ENCODE measurements at places on chromosomes 3 and 15.

- no peak for DNase-seq
Observed at GRCh38 chr3:77171026-77171425, 131.1 kb downstream of the ROBO2 start.

DNA sequence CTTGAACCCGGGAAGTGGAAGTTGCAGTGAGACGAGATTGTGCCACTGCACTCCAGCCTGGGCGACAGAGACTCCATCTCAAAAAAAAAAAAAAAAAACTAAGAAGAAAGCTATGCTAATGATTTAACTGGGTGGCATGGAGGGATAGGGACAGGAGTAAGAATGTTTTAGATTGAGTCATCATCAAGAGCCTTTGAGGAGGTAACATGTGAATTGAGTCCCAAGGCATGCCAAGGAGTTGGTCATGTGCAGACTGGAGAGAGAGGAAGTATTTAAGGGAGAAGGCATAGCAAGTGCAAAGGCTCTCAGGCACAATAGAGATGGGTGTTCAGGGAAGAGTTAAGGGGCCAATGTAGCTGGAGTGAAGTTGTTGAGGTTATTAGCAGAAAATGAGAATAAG is 9.1 kb downstream of the BNC1 start:
- no peak for DNase-seq

GRCh38 chr3:34842706-34843480 is 796.4 kb upstream of the ARPP21 start:
- no peak for DNase-seq

DNA sequence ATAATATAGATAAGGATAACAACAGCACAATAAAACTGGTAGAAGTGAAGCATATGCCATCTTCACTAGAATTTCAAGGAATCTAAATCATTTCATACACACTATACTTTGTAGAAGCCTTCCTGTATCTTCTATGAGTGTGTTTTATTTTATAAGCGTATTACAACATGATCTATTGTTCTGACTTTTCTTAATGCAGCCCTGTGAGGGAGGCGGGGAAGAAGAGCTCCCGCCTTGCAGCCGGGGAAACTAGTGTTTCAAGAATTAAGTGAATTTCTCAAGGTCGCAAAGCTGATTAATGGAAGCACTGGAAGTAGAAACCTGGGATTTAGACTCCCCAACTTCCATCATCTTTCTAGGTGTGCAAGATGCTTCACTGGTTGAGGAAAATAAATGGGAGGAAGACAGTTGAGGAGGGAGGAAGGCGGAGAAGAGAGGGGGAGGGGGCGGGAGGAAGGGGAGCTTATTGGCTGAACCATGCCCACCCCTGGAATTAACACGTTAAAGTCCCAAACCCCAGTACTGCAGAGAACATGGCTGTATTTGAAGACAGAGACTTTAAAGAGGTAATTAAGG is 32.9 kb downstream of the VGLL4 start:
- no peak for DNase-seq

DNA sequence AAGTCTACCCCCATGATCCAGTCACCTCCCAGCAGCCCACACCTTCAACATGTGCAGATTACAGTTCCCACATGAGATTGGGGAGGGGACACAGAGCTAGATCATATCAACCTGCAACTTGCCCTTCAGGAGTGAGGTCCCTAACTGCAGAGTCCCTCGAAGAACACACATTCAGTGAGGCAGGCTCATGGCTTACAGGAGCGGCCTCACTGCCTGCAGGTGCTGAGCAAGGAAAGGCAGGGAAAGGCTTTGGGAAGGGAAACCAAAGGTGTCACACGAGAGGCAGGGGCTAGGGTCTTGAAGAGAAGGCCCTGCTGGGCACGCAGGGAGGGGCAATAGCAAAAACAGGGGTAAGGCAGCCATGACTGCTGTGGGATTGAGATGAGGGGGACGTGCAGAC is 182.4 kb upstream of the CHRNA7 start:
- no peak for DNase-seq

DNA sequence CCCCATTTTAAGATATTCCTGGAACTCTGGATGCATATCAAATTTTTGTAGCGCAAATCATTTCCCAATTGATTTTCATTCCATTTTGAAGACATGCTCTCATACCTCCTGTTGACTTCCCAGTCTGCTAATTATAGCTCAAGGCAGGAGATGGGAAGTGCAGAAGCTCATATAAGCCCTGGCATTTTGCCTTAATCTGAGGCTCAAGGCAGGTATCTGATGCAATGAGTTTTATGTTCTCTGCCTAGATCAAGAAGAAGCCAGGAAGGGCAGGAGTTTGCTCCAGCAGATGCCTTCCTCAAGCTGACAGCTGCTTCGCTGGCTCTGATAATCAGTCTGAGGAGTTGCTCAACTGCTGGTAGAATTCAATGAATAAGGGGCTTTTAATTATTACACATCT is 65.6 kb upstream of the NEDD4 start:
- no peak for DNase-seq

DNA sequence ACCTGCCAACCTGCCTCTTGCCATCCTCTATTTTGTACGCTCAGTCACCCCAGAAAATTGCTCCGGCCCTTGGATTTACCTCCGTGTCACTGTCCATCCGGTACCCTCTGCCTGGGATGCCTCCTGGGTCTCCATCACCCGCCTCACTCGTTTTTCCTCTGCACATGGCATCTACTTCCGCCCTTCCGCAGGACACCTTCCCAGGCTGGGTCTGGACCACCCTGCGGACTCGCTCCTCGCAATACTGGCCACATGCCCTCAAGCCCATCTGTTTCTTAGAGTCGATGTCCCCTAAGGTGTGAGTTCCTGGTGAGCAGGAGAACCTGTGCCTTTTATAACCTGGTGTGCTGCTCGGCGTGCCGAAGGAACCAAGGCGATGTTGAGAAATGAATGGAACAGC is 58.5 kb downstream of the APBA2 start:
- DNase-seq = no peak

GRCh38 chr3:108728934-108729333 is 28.3 kb downstream of the RETNLB start:
- no peak for DNase-seq

DNA sequence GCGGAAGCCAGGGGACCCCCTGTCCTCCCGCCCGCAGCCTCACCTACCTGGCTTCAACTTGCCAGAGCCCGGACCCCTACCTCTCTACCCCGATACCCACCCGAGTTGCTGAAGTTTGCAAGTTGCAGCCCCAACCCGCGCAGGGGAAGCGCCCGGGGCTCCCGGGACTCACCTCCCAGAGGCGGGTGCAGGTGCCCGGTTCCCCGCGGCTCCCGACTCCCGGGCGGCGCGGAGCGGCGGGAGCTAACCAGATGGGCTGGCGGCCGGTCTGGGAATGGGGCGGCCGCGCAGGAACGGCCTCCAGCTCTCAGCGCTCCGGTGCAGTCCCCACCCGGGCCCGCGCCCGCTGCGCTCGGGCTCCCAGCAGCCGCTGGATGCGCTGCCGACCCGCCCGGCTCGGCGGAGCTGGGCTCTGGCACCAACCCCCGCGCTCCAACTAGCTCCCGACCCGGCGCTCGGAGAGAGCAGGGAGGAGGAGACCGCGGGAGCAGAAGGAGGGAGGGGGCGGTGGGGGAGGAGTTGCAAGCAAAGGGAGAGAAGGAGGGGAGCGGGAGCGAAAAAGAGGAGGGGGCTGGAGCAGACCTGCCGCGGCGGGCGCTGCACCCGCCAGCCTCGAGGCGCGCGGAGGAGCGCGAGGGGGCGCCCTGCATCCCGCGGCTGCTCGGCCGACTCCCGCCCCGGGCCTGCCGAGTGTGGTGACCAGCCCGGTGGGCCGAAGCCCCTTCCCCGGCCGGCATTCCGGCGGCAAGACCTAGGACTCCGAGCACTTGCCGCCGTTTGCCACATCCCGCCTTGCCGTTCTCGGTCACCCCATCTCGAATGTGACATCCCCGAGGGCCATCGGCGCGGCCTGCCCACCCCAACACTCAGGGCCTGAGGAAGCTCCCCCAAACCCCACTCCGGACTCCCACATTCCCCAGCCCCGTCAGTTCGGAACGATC is at the start of gene SEMA5B:
TSS of gene SEMA5B (minus strand) at position 472 of the 941 bp plus-strand sequence. CDS start 66,500 bp downstream, outside the sequence.
- DNase-seq = no peak

GRCh38 chr3:194496217-194496919 is 9.6 kb upstream of the ATP13A3 start:
- no peak for DNase-seq

GRCh38 chr15:31236184-31237042 is 90.2 kb upstream of the KLF13 start:
- DNase-seq = no peak

DNA sequence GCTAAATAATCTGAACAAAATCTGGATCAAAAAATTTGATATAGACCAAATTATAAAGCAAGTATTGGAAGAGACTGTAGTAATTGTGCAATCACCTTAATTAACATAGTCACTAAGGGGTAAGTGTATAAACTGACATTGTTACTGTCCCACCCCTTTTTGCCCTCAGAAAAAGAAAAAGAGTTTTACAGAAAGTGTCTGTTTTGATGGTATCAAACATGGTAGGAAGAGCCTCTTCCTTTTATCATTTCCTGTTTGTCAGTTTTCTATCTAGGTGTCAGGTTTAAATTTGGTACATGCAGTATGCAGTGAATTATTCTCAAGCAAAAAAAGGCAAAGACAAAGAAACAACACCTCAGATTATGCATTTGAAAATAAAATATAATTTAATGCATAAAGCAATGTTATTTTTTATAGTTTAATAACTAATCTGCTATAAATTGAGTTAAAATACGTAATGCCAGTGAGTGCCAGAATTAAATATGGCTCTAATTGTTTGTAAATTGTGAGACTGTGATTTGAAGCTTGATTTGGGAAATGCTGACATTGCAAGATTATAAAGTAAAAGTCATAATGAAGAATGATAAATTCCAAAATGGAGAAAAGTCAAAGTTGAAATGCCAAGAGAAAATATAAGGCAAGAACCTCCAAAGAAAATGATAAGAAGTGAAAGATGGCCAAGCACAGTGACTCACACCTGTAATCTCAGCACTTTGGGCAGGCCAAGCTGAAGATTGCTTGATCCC is 30.3 kb upstream of the CMC1 start:
- DNase-seq = no peak

DNA sequence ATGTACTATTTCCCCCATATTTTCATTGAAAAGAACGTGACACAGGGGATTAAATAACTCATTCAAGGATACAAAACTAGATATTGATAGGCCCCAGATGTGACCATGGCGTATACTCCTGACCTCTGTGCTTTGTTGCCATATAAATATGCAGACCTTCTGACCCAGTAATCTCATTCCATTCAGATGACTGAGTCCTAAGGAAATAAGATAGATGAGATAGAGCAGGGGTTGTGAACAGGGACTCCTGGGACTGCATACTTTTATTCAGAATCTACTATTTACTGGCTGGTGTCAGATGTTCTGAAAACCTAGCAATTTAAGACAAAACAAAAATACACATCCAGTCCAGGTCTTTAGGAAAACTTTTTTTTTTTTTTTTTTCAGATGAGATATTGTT is 139.2 kb upstream of the MANF start:
- no peak for DNase-seq

DNA sequence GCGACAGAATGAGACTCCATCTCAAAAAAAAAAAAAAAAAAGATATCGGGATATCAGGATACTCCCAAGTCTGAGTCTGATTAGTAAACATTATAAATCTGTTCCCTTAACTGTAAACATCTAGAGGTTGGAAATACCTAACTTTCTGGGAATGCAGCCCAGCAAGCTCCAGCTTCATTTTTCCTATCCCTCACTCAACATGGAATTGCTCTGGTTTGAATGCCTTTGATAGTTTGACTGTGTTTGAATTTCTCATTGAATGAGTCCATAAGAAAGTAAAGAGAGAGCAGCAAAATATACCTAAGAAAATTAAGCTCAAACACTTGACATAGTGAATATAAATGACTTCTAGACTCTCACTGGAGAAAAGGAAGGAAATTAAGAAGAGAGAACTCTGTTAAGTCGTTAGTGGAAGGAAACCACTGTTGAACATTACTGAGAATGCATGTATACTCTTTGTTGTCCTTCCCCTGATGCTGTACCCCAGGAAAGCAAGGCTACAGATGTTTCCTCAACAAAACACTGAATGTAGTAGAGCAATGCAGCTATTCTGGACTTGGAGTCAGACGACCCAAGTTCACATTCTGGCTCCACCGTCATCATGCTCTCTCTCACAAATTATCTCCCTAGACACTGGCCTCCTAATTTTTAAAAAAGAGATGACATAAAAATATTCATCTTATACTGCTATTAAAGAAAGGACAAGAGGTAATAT is 62.4 kb downstream of the CD200 start:
- no peak for DNase-seq

- DNase-seq = no peak
Observed at GRCh38 chr3:194449913-194450312, 36.9 kb downstream of the ATP13A3 start.

DNA sequence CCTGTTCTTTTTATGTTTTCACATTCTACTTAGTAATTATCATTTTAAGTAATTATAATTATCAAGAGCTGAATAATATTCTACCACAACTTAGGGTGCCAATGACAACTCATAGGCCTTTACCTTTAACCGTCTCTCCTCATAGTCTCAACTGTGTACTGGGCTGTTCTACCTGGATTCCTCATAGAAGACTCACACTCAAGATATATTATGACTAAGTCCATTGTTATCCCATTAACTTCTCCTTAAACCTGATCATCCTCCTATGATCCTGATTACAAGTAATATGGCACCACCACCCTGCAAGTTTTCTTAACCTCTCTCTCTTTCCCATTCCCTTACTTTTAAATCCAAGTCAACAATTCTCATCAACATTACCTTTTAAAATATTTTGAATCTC is 285.9 kb upstream of the VEPH1 start:
- DNase-seq = no peak

DNA sequence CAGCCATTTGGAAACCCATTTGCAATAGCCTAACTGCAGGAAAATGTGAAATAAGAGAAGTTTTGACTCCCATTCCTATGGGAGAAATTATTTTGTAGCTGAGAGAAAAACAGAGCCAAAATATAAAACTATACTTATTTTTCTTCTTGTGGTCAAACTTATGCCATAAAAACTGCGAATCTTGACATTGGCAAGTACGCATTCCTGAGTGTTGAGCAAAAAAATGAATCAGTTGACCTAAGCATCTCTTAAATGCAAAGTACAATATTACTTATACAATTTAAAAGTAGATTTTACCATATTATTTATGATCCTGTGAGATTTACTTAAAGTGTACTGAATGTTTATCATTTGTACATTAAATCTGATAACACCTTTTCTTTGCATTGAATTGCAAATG is 50.1 kb upstream of the CMC1 start:
- no peak for DNase-seq

DNA sequence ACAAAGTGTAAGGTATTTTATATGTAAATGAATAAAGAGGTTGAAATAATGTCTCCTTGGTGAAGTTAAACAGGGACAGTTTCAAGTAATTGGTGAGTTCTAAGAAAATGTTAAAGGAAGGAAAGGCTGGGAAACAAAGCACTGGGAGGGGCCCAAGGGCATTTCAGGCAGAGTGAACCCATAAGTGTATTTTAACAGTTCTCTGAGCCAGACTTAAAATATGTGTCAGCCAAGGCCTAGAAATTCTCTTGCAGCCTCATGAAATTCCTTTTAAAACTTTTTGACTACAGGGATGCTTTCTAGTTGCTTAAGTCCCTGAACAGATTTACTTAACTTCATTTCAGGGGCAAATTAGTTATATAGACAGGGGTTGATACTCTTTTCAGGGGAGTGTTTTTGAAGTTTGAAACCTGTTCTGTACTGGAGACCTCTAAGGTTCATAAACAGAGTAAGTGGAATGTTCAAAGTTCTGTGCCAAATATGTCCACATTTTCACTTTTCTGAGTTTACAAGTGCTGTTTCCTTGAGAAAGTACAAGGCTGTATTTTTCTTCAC is 77.6 kb downstream of the GALK2 start:
- no peak for DNase-seq
